ENCODE measurements at places on chromosomes 4 and X. TPM values are rescaled to one million over a fixed set of nuclear protein-coding genes. Genes with fewer than 3 reads are reported as not detected.

The CD38 gene
- total RNA-seq, result 1.6 TPM

The INTU gene
- 26.9 TPM for total RNA-seq

The TMSB4X gene
- total RNA-seq, result 5,673 TPM

The ANOS1 gene
- total RNA-seq, result 23.2 TPM

The NCAPG gene
- 5.7 TPM for total RNA-seq

The TNIP3 gene
- total RNA-seq, result under 0.01 TPM

The YIPF7 gene
- total RNA-seq, result 4.5 TPM

The TRAM1L1 gene
- 28.9 TPM for total RNA-seq

The GYPA gene
- total RNA-seq, result 3.7 TPM

The IL13RA1 gene
- total RNA-seq, result 2.9 TPM

The TGIF2LX gene
- total RNA-seq, result not detected

The MAGEB10 gene
- total RNA-seq, result not detected

The EXOC1L gene
- not detected for total RNA-seq

The EDA gene
- 2.0 TPM for total RNA-seq

The SLC49A3 gene
- total RNA-seq, result 0.82 TPM

The CT45A1 gene
- total RNA-seq, result not detected

The ZNF185 gene
- 2.4 TPM for total RNA-seq

The UGT2B15 gene
- total RNA-seq, result not detected

The ART3 gene
- 2.9 TPM for total RNA-seq

The KLHL5 gene
- total RNA-seq, result 57.1 TPM

The BCLAF3 gene
- 39.1 TPM for total RNA-seq

The PRR27 gene
- not detected for total RNA-seq
